Immature natural killer cell (primary cell): ENCODE measurements at places on chromosomes 2 and 18.

GRCh38 chr2:234689911-234690379, 193.1 kb upstream of the ARL4C start:
- no peak for DNase-seq

- no peak for DNase-seq
Measured at GRCh38 chr2:36027616-36028015, 328.0 kb upstream of the CRIM1 start.

GRCh38 chr2:132503701-132504100, 87.1 kb downstream of the GPR39 start:
- DNase-seq = no peak

GRCh38 chr2:201890453-201890852, 84.1 kb downstream of the CDK15 start:
- no peak for DNase-seq

- DNase-seq = no peak
Measured at GRCh38 chr2:177733-178132, 86.1 kb downstream of the SH3YL1 start.

DNA sequence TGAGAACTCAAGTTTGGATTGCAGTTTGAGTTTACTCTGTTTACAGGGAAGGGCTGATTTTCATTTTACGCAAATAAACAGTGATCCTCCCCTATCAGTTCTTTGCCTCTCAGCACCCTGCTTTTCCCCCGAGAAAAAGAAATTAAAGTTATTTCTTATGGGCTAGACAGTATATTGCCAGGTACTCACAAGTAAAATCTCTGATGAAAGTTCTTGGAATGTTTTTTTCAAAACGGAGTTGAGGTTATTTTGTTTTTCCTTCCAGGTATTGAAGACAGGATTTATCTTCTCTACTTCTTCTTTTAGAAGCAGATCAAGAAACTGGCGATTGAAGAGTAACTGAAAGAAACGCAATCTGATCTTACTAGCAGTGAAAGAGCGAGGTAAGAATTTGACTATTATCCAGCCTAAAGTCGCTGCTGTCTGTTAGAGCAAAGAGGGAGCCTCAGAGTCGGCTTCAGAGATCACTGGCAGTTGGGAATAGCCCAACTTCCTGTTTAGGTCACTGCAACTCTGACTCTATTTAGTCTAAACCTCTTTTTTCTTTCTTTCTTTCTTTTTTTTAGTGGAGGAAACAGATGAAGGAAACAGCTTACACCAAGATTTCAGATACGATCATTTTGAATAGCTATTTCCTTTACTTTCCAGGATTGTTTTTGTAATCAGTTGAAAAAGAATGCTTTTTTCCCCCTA, at the start of gene TFPI:
TFPI (minus strand) TSS at position 425 of the 693 bp plus-strand sequence. CDS start 50,667 bp downstream, outside the sequence.
- no peak for DNase-seq

- no peak for DNase-seq
Measured at GRCh38 chr2:241762321-241762932, 14.2 kb upstream of the GAL3ST2 start.

DNA sequence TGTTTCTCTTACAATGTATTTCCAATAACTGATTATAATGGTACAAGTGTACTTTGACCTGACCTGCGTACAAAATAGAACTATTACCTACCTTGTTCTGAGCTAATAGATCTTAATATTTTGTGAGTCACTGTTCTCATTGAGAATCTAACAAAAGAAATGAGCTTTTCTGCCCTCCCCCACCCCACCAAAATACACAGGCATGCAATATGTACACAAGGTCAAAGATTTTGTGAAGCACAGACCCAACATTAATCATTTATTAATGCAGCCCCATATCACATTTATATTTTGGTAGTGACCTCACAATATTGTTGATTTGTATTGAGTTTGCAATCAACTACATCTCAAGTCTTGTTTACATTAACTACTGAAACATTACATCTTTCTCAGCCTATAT, 86.5 kb downstream of the CDH20 start:
- DNase-seq = no peak

- no peak for DNase-seq
Measured at GRCh38 chr2:179253226-179253625, 11.4 kb downstream of the SESTD1 start.

GRCh38 chr2:161207941-161208340, 47.7 kb downstream of the TANK start:
- no peak for DNase-seq

DNA sequence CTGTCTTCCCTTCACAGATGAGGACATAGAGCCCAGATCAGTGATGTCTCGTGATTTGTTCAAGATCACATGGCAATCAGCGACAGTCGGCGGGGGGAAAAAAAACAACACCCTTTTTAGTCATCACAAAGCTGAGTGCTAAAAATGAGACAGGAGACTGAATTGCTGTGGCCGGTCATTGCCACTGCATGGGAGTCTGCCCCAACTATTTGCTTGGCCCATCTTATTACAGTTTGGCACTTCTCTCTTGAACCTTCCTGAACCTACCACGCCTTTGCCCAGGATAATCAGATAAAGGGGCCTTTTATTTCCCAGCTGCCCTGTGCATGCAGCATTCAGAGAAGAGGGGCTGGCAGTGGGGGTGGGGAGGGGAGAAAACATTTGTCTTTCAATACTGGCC, 42.7 kb downstream of the SETBP1 start:
- DNase-seq = no peak

GRCh38 chr2:214775971-214776370, 33.5 kb downstream of the BARD1 start:
- no peak for DNase-seq
